NCI-H1105 treated with DMSO at 0.1 percent for 48 hours (cell line): ENCODE measurements at places on chromosomes 7 and 10.

DNA sequence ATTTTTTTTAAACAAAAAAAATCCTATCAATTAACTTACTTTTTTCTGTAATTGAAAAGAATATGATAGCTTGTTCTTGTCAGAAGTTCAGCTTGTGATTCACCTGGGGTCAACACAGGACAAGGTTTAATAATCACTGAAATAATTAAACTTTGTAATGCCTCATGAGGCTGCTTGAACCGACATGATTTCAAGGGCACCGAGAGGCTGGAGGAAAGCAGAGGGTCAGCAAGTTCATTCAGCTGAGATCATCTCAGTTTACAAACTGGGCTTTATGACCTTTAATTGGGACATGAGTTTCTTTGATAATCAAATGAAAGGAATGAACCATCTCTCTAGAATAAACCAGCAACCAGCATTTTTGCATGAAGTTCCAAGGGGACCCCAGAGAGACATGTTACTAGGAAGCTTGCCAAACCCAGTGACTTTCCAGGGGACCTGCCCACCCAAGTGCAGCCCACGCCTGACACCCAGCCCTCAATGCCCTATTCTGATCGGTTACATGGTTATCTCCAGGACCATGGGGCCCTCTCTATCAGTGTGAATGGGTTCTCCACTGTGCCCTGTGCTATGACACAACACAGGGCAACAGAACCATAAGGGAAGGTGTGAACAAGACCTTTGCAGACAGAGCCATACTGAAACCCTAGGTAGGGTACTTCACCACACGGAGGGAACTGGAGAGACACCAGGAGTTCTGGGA lies 7.8 kb upstream of the CYP3A4 start:
- DNase-seq = no peak

DNA sequence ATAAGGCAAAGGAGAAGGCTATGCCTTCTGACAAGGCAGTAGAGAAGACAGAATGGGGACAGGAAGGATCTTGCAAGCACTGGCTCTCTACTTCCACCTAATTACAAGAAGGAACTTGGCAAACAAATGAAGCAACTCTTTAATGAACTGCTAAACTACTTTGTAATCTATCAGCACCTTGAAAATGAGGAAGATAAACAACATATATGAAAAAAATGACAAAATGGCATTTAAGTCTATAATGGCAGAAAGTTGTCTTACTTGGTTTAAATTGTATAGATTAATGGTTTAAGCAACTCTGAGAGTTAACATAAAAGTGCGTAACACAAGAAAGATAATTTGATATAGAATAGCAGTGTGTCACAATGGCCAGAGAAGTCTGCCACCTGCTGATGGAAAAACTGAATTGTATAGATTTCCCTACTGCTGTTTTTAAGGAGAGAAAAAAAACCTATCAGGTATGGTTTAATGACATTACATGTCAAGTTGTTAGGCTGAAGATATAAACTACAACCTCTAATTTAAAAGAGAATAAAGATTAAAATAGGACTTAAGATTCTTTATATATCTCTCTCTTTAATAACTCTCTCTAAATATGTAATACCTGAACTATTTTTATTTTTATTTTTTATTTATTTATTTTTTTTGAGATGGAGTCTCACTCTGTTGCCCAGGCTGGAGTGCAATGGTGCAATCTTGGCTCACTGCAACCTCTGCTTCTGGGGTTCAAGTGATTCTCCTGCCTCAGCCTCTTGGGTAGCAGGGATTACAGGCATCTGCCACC lies 11.8 kb downstream of the NT5C3A start:
- DNase-seq = peak; percentile 54

GRCh38 chr7:133076142-133076541 lies 5.7 kb downstream of the CHCHD3 start:
- no peak for DNase-seq

GRCh38 chr10:13219685-13220670 lies 14.2 kb downstream of the UCMA start:
- DNase-seq = no peak

- DNase-seq = no peak
Measured at GRCh38 chr7:23514755-23515154, 17.0 kb downstream of the TRA2A start.

GRCh38 chr7:36949711-36950600 lies 225.7 kb upstream of the AOAH start:
- no peak for DNase-seq

DNA sequence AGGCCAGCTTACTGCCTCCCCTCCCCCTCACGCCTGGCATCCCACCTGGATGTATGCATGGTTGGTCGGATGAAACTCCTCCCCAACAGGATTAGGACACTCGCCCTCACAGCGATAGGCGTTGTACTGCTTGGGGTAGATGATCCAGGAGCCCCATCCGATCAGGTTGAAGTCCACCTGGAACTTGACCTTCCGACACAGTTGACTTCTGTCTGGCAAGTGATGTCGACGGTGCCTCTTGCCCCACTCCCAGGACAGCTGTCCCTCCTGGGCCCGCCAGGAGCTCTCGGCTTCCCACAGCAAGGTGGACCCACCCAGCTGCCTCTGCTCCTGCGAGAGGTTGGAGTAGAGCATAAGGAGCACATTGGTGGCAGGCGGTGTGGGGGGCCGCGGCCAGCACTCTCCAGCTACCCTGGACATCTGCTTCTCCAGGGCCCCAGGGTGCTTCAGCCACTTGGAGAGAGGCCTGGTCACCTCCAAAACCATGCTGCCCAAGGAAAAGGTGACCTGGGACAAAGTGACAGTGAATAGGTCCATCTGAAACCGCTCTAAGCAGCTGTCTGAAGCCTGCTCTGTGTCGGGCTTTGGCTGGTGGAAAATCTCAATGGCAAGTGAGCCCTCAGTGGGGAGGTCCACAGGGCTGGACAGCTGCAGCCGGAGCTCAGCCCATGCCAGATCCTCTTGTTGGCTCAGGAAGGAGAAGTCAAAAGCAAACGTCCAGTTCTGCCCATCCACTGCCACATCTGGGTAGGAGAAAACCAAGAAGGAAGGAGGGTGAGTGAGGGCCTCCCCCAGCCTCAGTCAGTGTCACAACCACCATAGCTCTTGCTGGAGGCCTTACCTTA lies 6.0 kb downstream of the NODAL start:
- DNase-seq = no peak

- DNase-seq = no peak
Measured at GRCh38 chr7:19405541-19405940, 260.3 kb upstream of the FERD3L start.

DNA sequence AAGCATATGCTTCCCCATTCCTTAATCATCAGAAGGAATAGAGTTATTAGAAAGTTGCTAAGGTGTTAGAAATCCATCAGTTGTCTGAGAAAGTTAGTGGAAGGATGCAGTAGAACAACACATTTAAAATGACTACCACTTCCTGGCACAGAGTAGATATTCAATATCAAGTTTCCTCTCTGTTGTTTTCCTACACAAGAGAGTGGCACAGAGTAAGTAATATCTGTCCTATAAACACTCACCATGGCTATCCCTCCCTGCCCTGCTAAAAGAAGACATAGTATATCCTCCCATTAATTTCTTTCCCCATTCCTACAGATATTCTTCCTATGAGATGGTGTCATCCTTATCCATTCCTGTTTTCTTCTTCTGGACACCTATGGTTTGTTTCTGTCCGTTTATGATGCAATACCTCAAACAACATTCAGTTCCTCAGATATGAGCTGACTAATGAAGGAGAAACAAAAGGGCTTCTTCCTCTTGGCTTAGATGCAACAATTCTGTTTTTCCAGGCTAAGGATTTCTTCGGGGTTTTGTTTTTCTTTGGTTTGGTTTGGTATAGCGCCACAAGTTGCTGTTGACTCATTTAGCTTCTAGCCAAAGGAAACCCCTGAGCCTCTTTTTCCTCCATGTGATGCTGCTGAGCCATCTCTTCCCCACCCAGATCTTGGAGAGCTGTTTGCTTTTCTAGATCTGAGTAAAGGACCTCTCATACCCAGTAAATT lies 32.9 kb upstream of the BPGM start:
- DNase-seq = no peak

- DNase-seq = no peak
Measured at GRCh38 chr7:101210143-101210542, 7.2 kb downstream of the PLOD3 start.

- DNase-seq = no peak
Measured at GRCh38 chr10:121891103-121891502, 36.7 kb downstream of the ATE1 start.

DNA sequence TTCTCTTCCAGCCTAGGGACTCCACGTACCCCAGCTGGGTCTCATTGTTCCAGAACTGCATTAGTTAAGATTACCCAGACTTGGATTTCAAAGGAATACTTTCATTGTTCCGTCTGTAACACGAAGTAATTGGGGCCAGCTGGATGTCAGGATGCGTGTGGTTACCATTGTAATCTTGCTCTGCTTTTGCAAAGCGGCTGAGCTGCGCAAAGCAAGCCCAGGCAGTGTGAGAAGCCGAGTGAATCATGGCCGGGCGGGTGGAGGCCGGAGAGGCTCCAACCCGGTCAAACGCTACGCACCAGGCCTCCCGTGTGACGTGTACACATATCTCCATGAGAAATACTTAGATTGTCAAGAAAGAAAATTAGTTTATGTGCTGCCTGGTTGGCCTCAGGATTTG lies 21.0 kb downstream of the LRRC17 start:
- DNase-seq = no peak

GRCh38 chr10:6050801-6051445 lies 11.2 kb downstream of the IL2RA start:
- DNase-seq = no peak

- DNase-seq = no peak
Measured at GRCh38 chr10:1339396-1339795, 283.2 kb downstream of the WDR37 start.

- DNase-seq = no peak
Measured at GRCh38 chr7:32250471-32251260, 180.5 kb upstream of the PDE1C start.

DNA sequence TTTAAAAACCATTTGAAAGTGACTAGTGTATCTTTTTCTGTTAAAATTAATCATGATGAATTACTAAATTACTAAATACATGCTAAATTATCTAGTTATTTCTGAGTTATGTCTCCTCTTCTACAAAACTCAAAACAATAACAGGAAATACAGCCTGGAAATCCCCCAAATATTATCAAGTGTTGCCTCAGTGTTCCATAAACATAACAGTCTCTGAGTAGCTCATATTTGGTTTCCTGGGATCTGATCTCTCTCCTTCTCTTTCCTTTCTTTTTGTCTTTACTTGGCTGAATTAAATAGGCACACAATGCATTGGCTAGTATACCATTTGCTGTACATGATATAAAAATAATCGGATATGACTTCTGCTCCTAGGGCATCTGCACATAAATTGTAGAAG lies 277.6 kb upstream of the IGFBP3 start:
- no peak for DNase-seq

GRCh38 chr7:144087230-144087629 lies 1.2 kb downstream of the OR2A12 start:
- no peak for DNase-seq

GRCh38 chr10:75121322-75121721 lies 9.9 kb downstream of the SAMD8 start:
- no peak for DNase-seq

GRCh38 chr10:80260295-80261243 lies 28.9 kb downstream of the MAT1A start:
- no peak for DNase-seq

DNA sequence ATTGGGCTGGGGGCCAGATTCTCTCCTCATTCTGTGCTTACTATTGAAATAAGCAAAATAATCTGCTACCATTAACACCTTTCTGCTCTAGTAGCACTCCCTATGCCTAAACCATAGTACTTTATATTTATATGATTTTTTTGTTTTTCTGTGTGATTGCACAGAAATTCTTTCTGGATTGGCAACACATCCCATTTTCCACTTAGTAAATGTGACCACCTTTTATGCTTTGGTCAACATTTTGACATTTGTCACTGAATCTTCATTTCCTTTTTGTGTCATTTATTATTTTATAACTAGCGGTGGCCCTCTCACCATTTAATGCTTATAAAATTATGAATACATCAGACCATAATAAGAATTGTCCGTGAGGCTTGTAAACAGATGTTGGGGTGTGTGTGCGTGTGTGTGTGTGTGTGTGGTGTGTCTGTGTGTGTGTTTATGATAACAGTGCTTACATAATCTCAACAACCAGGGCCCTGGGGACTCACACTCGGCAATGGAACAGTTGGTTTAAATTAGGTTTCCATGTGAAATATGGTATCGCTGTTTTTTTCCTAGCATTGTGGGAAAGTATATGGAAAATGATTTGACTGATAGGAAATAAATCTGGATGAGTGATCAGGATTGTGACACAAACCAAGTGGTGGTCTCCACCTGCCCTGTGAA lies 138.9 kb downstream of the NOC3L start:
- DNase-seq = no peak

DNA sequence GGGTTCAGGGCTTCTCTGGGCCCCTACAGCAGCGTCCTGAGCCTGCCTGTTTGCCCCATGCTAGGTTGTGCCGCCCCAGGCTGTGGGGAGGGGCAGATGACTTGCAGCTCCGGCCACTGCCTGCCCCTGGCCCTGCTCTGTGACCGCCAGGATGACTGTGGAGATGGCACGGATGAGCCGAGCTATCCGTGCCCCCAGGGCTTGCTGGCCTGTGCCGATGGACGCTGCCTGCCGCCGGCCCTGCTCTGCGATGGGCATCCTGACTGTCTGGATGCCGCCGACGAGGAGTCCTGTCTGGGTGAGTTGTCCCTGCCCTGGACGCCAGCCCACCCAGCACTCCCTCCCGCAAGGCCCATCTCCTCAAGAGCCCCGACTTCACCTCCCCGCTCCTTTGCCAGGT lies 15.7 kb upstream of the ZNF467 start:
- no peak for DNase-seq

- DNase-seq = no peak
Measured at GRCh38 chr10:6674291-6674690, 94.2 kb upstream of the PRKCQ start.

GRCh38 chr7:137538361-137538762 lies 194.8 kb upstream of the PTN start:
- DNase-seq = no peak

GRCh38 chr7:139482662-139483466 lies 609 bp downstream of the KLRG2 start:
- no peak for DNase-seq

DNA sequence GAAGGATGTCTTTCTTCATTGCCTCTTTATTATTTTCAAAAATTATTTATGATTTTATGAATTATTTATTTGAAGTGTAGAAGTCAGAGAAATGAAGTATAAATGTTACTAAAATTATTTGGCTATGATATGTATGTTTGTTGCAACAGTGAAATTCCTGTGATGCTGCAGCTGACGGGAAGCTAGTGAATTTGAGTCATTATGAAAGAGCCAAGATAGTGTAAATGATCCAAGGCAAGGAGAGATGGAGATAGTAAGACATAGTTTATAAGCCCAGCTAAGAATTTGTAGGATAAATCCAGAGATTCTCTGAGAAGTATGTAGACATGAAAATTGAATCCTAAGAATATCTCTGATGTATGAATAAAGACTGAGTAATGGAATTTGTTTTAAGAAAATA lies 30.8 kb downstream of the CASD1 start:
- DNase-seq = no peak

DNA sequence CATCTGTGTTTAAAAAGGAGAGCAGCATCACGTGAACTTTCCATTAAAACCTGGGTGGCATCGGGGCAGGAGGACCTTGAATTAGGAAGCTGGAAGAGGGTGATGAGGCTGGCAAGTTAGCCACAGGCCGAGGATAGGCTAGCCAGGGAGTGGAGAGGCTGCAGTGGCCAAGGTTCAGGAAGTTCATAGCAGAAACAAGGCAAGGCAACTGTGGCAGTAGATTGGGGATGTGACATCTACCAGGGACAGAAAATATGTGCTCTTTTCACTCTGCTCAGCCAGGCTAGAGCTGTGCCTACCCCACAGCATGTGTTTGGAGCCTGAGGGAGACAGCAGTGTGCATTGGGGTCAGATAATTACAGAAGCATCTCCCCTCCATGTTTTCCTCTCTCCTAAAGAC lies 2.2 kb upstream of the INPP5F start:
- DNase-seq = no peak

- DNase-seq = no peak
Measured at GRCh38 chr10:100895896-100896295, 16.9 kb upstream of the SLF2 start.
